ENCODE measurements at places on chromosomes 4 and X.

DNA sequence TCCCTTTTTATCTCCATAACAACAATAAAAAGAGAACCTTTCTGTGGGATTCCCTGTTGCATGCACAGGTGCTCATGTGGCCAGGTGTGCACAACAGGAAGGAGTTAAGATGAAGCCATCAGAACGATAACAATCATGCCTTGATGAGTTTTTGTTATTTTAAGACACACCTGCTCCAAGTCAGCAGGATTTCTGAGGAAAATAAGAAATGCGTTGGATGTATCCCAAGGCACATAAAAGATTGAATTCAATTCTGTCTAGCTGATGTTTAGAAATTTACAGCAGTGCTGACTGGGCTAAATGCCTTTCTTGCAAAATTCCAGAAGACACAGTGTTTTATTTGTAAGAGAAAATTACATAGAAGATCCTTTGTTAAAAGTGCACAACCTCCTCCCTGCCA is 1678.2 kb downstream of the ARAP2 start:
- DNase-seq = no peak

DNA sequence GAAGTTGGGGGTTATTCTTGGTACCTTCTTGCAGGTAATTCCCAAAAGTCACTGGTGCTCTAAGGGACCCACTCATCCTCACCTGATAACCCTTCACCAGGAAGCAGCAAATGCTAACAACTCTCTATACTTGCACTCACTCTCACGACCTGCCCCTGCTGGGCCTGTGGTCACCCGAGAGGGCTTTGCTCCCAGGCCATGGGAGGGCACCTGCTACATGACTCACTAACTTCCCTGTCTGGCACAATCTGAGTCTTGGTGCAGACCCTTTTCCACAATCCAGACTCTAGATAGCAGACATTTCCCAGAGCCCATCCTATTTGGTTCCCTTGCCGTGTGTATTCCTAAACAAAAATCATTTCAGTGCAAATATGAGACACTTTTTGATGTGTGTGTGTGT is 403.8 kb upstream of the FAT1 start:
- peak; percentile 82 for DNase-seq

GRCh38 chr4:123618606-123619005 is 222.0 kb downstream of the SPRY1 start:
- no peak for DNase-seq

- DNase-seq = no peak
Measured at GRCh38 chr4:111839141-111839540, 306.1 kb upstream of the FAM241A start.

DNA sequence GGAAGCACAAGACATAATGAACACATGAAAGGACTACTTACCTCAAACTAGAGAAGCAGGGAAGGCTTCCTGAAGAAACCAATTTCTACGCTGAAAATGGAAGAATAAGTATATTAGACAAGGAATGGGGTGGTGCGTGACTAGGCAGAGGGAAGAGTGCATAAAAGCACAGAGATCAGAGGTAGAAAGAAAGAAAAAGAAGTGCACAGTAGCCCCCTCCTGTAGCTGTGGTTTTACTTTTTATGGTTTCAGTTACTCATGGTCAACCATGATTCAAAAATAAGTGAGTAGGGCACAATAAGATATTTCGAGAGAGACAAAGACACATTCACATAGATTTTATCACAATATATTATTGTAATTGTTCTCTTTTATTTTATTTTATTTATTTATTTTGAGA is 934.5 kb upstream of the INTU start:
- no peak for DNase-seq

- peak; percentile 91 for DNase-seq
Measured at GRCh38 chrX:154368630-154369448, 5.6 kb downstream of the FLNA start.

DNA sequence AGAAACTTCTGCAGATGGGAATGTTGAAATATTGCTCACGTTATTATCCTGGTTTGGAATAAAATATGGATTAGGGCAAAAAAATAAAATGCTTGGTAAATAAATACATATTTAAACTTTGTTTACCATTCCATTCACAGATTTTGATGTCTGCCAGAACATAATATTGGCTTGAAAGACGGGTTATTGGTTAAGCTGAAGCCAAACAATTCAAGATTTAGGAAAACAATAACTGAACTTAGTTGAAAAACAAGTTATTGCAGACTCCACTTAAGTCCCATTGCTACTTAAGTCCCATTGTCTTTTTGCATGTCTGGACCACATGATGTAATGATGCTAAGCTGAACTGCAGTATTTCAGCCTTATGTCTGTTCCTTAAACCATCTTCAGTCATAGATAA is 722.5 kb downstream of the FAT4 start:
- DNase-seq = no peak

DNA sequence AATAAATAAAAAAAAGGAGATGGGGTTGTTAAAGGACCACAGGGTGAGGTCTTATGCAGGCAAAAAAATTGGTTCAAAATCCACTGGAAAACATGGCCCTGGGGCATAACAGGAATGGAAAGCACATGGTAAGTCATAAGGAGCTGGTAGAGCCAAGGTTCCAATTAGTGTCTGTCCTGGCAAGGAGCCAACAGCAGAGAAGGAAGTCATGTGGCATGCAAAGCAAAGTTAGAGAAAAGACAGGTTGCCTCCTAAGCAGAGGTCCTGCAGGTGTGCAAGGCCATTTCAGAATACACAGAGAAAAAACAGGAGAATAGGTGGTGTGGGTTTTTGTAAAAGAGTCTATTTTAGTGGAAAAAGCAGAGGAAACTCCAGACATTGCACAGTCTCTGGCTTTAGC is 1881.7 kb downstream of the ARAP2 start:
- DNase-seq = no peak

DNA sequence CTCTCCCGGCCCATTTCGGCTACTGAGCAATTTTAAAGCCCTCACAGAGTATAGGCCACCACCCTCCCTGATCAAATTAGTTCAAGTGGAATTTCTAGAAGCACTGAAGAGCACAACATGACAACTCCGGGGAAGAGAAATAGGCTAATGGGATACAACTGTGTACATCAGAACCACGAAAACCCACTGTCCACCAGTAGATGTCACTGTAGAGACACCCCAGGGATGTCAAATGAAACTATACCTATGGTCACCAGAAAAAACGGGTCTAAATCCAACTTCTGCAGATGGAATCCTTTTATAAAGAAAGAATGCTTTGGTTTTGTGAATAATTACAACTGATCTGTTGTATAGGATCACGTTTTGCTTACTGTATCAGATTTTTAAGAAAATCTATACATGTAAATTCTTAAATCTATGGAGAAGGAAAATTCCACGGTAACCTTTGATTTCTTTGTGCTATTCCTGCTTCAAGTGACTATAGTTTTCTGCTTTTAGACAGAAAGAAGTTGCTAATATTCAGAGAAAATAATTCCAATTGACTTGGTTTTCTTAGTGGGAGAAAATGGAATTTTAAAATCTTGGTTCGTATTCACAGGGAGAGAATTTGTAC is 29.5 kb upstream of the MAP3K15 start:
- no peak for DNase-seq

DNA sequence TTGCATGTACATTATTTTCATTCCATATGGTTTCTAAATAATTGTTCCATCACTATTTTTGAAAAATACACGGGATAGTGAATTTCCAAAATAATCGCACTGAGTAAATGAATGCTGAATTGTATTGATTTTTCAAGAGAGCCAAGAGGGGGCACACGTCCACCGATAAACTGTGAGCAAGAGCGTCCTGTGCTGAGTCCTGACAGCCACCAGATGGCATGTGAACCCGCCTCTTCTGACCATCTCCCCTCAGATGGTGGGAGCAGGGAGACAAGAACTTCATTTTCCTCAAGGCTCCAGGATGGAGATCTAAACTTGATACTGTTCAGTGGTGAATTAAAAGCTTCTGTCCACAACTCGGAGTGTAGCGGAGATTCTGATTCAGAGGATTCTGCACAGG is 30.6 kb upstream of the IL9R start:
- DNase-seq = no peak

DNA sequence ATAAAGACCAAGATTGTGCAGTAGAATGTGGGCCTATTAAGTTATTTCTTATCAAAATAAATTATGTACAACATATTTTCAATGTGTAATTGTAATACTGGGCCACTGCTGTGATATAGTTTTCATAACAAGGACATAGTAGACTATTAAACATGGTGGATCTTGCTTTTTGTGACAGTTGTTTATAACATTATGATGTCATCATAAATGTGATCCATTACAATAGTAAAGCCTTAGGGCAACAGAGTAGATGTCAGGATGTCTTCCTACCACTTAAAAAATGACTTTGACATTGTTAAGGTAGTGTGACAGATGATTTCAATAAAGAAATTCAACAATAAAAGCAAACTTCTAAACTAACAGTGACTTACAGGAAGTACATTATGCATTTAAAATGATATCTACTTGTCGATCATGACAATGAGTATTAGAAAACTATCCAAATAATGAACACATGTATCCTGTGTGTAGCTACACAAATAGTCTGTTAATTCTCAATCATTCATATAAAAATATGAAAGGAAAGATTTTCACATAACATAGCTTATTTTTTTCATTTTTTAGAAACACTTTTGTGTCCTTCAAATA is 5.3 kb upstream of the AGA start:
- DNase-seq = no peak

- DNase-seq = no peak
Measured at GRCh38 chr4:11021333-11021732, 336.8 kb upstream of the CLNK start.

DNA sequence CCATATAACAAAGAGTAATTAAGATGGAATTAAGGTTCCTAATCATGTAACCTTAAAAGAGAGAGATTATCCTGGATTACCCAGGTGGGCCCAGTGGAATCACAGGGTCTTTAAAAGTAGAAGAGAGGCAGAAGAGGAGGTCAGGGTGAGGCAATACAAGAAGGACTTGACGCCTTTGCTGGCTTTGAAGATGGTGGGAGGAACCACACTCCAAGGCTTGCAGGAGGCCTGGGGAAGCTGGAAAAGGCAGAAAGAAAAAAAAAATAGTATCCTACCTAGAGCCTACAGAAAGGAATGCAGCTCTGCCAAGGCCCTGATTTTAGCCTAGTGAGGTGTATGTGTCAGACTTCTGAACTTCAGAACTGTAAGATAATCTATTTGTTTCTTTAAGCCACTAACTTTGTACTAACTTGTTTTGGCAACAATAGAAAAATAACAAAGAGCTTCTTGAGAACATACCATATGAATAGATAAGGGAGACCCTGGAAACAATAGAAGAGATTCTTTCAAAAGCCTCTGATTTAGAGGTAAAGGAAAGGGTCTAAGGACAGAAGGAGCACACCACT is 229.9 kb upstream of the TTC29 start:
- DNase-seq = no peak

- no peak for DNase-seq
Measured at GRCh38 chrX:68355629-68355920, 77.7 kb downstream of the OPHN1 start.

- no peak for DNase-seq
Measured at GRCh38 chrX:53718073-53718472, 31.6 kb upstream of the HUWE1 start.

DNA sequence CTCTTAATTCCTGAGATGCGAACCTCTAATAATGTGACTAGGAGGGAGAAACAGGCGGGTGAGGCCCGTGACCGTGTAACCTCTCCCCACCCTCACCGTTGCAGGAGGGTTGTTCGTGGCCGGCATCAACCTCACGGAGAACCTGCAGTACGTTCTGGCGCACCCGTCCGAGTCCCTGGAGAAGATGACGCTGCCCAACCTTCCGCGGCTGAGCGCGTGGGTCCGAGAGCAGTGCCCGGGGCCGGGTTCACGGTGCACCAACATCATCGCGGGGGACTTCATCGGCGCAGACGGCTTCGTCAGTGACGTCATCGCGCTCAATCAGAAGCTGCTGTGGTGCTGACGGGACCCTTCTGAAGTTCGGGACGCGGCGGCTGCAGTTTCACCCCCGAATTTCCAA is 17.8 kb downstream of the PLCXD1 start:
- DNase-seq = no peak

- no peak for DNase-seq
Measured at GRCh38 chr4:77432717-77433417, 172.8 kb upstream of the CXCL13 start.

DNA sequence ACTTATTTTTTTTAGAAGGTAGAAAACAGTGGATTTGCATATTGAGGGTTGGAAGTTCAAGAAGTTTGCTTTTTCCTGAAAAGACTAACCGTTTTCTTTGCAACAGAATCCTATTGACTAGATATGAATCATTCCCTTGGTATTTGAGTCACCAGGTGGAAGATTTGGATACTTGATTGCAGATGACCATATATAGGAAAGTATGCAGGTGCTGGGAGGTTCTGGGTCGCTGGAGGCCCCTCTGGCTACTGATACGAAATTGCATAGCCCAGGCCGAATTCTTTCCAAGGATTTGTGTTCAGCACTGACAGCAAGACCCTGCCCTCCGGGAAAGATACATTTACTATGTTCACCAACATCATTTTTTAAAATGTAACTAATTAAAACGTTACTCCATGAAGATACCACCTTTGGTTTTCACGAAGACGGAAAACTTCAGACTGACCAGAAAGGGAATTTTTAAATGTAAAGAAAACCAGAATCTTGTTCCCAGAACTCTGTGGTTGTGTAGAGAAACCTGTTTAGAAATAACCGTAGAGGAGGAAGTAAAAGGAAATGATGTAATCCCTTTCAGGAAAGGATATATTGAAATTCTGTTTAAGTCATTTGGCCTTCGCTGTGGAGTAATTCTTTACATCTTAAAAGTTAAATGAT is 946 bp downstream of the ANXA3 start:
- peak; percentile 95 for DNase-seq

DNA sequence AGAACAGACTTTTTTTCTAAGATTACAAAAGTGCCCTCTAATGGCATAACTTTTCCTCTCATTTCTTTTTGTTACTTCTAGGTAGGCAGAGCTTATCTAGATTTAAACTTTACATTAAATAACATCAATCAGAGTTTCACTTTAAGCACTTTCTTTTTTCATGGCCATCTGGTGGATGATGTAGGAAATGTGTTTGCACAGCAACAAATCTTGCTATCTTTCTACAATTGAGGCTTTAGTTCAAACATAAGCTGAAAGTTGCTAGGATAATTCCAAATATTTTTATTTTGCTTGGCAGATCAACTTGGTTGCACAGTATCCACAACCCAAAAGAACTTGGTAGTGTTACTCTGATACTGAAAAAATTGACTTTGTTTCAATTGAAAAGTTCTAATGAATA is 22.0 kb downstream of the NDNF start:
- no peak for DNase-seq

GRCh38 chrX:69616457-69617203 is 717 bp downstream of the EDA start:
- DNase-seq = peak; percentile 70

- DNase-seq = peak; percentile 72
Measured at GRCh38 chr4:130563185-130563888, 1467.4 kb downstream of the C4orf33 start.

GRCh38 chrX:41382714-41383645 is 49.0 kb downstream of the DDX3X start:
- DNase-seq = peak; percentile 60

DNA sequence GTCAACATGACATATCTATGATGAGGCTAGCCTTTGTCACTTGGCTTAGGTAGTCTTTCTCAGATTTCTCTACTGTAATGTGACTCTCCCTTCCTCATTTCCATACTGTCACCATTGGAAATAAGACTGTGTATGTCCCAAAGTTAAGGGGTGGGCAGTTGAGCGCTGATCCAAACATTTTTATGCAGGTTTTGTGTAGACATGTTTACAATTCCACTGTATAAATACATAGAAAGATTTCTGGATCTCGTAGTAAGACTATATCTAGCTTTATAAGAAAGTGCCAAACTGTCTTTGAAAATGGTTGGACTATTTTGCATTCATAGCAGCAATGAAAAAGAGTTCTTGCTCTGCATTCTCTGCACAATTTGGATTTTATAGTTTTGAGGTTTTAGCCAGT is 227.2 kb downstream of the GPM6A start:
- DNase-seq = no peak

- DNase-seq = no peak
Measured at GRCh38 chr4:25938366-25938765, 24.3 kb downstream of the SMIM20 start.
